ENCODE measurements at places on chromosomes 11 and 22.

DNA sequence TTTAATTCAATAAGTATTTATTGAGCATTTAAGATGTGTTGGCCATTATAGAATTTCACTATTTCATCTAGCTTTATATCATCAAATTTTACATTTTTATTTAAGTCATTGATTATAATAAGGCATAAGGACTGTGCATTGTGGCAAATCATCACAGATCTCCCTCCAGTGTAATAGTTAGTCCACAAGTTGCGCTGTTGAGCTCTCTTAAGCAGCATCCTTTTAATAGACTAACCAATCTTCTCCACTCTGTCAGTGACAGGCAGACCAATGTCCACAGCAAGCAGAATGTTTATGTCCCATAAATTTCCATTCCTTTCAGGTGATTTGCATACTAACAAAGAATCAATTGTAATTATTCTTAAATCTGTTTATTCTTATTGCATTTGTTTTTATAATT is 595.3 kb upstream of the CCDC90B start:
- no peak for DNase-seq

- DNase-seq = no peak
Observed at GRCh38 chr11:119352857-119353260, 6.4 kb upstream of the MFRP start.

- DNase-seq = no peak
Observed at GRCh38 chr22:44822534-44822933, 70.2 kb downstream of the ARHGAP8 start.

- DNase-seq = no peak
Observed at GRCh38 chr22:41725510-41726110, 26.3 kb downstream of the MEI1 start.

DNA sequence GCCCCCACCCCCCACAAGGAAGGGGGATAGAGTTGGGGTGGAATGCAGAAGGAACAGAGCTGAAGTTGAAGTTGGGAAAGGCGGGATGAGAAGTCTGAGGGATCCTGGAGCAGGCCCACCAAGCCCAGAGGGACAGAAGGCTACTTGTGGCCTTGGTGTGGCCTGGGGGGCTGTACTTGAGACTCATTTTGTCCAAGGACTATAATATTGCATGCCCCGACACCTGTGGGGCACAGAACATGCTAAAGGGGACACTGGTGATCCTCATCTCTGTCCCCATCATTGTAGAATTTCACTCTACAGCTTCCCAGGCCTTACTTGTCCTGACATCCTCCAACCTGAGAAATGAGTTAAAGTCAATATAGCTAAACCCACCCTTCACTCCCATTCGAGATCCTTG is 1.3 kb downstream of the ESAM start:
- DNase-seq = no peak

- no peak for DNase-seq
Observed at GRCh38 chr22:43408009-43408408, 3.8 kb upstream of the MPPED1 start.

- DNase-seq = no peak
Observed at GRCh38 chr11:33773404-33773986, 825 bp downstream of the FBXO3 start.

DNA sequence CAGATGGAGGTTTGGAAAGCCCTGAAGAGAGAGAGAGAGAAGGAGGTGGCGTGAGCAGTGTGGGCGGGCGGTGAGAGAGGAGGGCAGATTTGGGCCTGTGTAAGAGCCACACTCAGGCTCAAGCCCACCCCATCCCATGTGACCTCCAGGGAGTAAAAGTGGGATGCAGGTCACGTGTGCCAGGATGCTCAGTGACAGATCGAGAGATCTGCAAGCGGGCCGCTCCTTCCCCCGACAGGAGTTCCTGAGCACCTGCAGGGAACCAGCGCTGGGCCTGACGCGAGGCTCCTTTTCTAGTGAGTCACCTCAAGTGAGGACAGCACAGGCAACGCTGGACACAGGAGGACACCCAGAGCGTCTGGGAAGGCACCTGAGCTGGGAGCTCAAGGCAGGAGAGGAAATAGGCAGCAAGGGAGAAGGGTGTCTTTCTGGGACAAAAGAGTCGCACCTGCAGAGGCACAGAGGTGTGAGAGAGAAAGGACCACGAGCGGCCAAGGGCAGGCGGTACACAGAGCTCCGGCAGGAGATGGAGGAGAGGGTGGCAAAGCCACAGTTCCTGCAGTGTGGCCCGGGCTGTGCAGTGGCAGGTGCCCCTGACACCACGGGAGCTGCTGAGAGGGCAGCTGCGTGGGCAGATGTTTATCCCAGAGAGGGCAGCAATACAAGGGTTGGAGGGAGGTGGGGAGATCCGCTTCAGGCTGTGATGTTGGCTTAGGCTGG is 1294.8 kb downstream of the TBC1D22A start:
- no peak for DNase-seq

- no peak for DNase-seq
Observed at GRCh38 chr22:33821290-33821689, 99.0 kb downstream of the LARGE1 start.

- DNase-seq = no peak
Observed at GRCh38 chr11:14366936-14367335, 8.0 kb upstream of the RRAS2 start.

DNA sequence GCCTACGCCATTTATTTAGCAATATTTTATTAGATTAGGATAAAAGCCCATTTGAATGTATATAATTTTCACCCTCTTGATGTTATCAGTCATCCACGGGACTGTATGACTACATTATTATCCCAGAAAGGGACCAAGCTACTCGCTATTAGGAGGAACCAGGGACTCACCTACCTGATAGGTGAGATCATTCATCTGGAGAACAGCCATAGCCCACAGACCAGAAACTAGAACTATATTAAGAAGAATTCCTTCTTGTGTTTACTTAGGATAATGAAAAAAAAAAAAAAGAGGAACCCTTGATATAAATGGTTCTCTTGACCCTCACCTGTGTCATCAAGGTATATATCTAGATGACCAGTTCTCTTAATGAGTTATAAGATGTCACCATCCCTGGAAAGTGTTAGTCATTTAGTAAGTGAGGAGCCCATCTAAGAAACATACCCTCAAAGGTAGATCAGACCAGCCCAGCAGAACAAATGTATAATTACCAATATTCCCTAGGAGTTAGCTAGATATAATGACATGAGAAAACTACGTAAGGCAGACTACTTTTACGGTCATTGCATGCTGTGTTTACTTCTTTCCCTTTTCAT is 8.0 kb downstream of the SIK3 start:
- DNase-seq = no peak

DNA sequence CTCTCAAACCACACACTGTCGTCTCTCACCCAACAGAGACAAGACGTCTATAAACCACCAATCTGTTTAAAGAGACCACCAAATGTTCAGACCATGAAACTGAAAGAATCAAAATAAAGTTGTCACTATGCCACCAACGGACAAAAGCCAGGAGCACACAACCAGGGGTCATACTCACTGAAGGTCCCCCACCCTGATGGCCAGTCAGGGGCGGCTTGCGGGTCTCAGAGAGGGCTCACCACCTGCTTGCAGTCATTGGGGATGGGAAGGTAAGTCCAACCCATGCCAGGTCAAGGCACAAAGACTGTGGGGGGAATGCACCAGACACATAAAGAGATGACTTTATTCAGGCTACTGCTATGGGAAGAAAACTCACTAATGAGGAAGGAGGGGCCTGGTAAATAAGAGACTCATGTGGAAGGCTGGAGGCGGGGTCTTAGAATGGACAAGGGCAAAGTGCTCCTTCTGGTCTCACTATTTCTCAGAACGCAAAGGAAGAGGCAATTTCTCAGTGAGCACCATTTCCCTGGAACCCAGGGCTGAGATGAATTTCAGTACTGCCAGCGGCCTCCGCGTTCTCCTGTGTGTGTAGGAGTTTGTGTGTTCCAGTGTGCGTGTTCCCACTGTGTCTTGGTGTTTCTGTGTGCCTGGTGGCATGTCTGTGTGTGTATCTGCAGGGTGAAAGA is 17.3 kb downstream of the SCARF2 start:
- no peak for DNase-seq
